Dermis blood vessel endothelial cell (primary cell): ENCODE measurements at places on chromosomes 3 and 15. TPM values are rescaled to one million over a fixed set of nuclear protein-coding genes. Genes with fewer than 3 reads are reported as not detected.

Gene SLC24A5
- total RNA-seq = not detected in 2 replicates

Gene TFG
- total RNA-seq = 77.5 and 79.3 TPM in 2 replicates

Gene CIB1
- 22.5 and 26.2 TPM in 2 replicates for total RNA-seq

Gene ALDH1L1
- not detected in 2 replicates for total RNA-seq

Gene MYLK
- 69.6 and 78.1 TPM in 2 replicates for total RNA-seq

Gene TF
- total RNA-seq = under 0.01 and 0.85 TPM in 2 replicates

Gene DUOX1
- not detected in 2 replicates for total RNA-seq

Gene CKMT1A
- not detected in 2 replicates for total RNA-seq

Gene RARB
- 1.2 and 1.5 TPM in 2 replicates for total RNA-seq

Gene CPN2
- total RNA-seq = not detected in 2 replicates

Gene ABHD5
- 26.5 and 28.9 TPM in 2 replicates for total RNA-seq
